ENCODE measurements at places on chromosomes 12 and 14.

DNA sequence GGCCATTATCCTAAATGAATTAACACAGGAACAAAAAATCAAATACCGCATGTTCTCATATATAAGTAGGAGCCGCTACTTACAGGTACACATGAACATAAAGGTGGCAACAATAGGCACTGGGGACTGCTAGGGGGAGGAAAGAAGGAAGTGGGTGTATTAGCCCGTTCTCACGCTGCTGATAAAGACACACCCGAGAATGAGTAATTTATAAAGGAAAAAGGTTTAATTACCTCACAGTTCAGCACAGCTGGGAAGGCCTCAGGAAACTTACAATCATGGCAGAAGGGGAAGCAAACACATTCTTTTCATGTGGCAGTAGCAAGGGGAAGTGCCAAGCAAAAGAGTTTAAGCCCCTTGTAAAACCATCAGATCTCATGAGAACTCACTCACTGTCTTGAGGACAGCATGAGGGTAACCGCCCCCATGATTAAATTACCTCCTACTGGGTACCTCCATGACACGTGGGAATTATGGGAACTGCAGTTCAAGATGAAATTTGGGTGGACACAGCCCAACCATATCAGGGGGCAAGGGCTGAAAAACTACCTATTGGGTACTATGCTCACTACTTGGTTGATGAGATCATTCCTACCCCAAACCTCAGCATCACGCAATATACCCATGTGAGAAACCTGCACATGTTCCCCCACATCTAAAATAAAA lies 16.4 kb upstream of the MIA2 start:
- no peak for DNase-seq

DNA sequence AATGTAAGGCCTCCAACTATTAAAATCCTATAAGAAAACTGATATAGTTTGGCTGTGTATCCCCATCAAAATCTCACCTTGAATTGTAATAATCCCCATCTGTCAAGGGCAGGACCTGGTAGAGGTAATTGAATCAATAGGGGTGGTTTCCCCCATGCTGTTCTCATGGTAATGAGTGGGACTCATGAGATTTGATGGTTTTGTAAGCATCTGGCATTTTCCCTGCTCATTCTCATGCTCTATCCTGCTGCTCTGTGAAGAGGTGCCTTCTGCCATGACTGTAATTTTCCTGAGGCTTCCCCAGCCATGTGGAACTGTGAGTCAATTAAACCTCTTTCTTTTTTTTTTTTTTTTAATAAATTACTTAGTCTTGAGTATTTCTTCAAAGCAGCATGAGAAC lies 31.9 kb downstream of the TSPAN19 start:
- no peak for DNase-seq

DNA sequence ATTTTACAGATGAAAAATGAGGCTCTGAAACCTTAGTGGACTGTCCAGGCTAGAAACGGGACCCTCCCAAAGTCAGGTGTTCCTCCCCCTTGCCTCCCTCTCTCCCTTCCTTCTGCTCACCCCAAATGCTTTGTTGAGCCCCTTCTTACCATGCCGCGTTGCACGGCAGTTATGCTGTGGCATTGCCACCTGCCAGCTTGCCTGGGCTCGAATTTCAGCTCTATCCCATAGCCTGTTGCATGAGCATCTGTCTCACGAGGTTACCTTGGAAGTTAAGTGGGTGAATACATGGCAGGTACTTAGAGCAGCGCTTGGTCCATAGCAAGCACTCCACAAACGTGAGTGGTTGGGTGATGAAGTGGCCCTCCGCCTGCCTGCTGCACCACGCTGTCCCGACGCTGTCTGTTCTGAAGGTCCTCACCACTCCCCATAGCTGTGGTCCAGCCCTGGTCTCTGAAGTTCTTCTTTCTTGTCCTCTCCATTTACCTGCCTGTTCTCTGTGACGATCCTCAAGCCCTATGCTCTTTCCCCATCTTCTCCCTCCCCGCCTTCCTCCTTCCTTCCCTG lies 269.9 kb downstream of the CACNA1C start:
- DNase-seq: no peak

DNA sequence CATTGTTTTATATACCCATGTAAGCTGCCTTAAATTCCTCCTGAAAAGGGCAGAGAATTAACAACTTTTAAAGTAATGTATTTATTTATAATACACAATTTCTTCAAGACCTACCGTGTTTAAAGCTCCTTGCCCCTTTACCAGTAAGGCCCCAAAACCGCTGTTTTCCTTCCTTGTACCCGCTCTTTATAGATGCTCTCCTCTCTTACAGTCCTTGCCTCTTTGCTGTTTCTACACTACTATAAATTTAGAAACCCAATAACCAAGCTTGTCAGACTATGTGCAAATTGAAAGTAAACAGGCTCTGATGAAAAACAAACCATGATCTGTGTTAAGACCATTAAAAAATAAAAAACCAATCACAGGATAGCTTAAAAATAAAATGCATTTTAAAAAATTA lies 3.9 kb downstream of the MPHOSPH9 start:
- no peak for DNase-seq

DNA sequence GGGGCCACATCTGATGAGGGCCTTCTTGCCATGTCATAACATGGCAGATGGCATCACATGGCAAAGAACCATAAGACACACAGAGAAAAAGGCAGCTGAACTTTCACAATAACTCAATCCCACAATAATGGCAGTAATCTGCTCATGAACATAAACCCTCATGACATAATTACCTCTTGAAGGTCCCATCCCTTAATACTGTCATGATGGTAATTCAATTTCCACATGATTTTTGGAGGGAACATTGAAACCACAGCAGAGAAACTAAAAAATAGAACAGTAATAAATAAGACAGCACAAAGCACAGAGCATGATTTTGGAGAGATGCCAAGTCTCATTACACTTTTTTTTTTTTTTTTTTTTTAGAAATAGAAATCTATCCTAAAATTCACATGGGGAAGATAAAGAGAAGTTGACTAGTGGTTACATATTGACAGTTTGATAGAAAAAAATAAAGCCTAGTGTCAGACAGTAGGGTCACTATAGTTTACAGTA lies 61.8 kb upstream of the ATF7IP start:
- DNase-seq: no peak

- DNase-seq: no peak
Measured at GRCh38 chr12:32211066-32211899, 104.6 kb downstream of the BICD1 start.

DNA sequence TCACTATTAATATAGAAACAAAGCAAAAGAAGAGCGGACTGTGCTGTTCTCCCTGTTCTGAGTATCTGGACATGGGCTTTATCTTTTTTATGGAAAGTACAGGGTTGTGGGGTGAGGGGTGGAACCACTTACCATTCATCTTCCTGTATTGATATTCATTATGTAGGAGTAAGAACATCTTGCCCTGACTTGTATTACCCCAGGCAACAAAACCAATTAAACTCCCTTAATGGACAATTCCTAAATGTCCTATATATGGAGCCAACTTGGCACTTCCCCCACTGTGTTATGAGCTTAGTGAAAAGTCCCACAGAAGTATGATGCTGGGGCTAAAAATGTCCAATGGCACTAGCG lies 139.9 kb upstream of the KRR1 start:
- no peak for DNase-seq

- no peak for DNase-seq
Measured at GRCh38 chr12:67916266-67916970, 72.8 kb upstream of the IFNG-AS1 start.

DNA sequence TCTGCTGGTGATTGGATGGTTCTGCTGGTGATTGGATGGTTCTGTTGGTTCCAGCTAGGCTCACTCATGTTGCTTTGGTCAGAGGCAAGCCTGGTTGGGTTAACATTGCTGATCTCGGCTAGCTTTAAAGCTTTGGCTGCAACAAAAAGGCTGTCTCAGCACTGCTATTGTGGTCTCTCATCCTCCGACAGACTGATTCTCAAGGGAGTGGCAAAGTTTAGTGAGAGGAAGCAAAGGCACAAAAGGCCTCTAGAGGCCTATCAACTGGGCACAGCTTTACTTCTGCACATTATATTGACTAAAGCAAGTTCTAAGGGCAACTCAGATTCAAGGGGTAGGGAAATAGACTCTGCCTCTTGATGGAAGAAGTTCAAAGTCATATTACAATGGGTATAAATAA lies 84.7 kb upstream of the LGR5 start:
- DNase-seq: no peak

DNA sequence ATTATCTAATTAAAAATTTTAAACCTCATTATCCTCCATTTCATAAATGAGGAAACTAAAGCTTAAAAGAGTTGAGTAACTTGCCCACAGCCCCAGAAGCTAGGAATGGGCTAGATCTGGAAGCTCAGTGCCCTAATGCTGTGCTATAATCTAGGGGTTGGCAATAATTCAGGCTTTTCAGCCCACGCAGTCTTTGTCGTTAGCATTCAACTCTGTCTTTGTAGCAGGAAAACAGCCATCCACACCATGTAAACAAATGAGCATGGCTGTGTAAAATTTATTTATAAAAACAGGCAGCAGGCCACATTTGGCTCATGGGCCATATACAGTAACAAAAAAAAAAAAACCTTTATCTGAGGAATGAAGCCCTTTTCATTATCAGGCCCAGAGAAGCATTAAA lies 92.4 kb upstream of the OVCH1 start:
- no peak for DNase-seq

- DNase-seq: no peak
Measured at GRCh38 chr12:132558042-132558856, 52.1 kb downstream of the LRCOL1 start.

DNA sequence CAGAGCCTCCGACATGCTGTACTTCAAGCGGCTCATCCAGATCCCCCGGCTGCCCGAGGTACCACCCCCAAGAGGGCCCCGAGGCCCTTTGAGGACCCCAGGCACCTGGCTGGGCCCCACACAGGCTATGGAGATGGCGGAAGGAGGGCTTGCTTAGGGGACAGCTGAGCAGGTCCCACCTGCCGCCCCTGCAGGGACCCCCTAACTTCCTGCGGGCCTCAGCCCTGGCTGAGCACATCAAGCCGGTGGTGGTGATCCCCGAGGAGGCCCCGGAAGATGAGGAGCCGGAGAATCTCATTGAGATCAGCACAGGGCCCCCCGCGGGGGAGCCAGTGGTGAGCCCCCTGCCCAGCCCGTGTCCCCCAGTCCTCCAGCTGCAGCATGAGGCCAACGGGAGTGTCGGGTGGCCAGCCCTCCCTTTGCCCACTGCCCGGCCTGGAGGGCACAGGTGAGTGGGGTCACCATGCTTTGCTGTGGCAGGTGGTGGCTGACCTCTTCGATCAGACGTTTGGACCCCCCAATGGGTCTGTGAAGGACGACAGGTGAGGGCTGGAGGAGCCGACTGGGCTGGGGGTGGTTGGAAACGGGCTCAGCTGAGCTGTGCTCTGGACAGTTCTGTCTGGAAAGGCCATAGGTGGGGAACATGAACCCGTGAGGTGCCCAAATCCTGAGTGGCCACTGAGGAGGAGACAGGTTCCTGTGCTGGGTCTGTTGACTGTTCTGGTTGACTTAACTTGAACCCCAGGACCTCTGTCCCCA lies 20.0 kb downstream of the HIP1R start:
- DNase-seq: no peak

GRCh38 chr12:15001733-15002382 lies 29.0 kb downstream of the PDE6H start:
- no peak for DNase-seq

DNA sequence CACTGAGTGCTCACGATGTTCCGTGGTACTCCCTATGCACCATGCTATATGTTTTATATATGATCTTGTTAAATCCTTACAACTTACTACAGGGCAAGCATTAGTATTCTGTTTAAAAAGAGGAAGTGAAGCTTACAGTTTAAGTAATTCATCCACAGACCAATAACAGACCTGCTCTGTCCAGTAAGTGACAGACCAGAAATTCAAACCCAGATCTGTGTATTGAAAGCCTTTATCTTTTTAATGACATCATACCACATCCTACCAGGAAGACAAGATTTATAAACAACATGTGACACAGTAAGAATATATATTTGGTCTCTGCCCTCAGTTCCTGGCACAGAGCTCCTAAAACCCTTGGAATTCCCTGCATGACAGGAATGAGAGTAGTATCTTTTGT lies 206.5 kb downstream of the STXBP6 start:
- no peak for DNase-seq

- DNase-seq: no peak
Measured at GRCh38 chr14:24847568-24848095, 202.3 kb downstream of the STXBP6 start.

- no peak for DNase-seq
Measured at GRCh38 chr12:97006585-97006984, 99.5 kb downstream of the NEDD1 start.

DNA sequence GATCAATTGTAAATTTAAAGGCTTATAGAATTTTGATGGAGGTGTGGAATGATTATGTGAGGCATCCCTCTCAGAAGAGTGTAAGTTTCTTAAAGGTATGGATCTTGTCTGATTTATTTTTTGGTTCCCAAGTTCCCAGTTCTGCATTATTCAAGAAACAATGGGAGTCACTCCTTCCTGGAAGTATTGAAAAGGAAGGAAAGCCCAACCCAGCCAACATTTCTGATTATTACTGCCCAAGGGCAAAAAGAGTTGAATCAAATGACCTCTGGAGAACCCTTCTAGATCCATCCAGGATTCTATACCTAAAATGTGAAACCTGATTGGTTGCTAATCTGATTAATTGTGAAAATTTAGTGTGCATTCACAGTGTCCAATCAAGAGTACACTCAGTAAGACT lies 166.2 kb downstream of the ANO2 start:
- no peak for DNase-seq

GRCh38 chr12:77401064-77401769 lies 335.8 kb upstream of the E2F7 start:
- no peak for DNase-seq

- no peak for DNase-seq
Measured at GRCh38 chr14:94707494-94707893, 62.4 kb downstream of the GSC start.

DNA sequence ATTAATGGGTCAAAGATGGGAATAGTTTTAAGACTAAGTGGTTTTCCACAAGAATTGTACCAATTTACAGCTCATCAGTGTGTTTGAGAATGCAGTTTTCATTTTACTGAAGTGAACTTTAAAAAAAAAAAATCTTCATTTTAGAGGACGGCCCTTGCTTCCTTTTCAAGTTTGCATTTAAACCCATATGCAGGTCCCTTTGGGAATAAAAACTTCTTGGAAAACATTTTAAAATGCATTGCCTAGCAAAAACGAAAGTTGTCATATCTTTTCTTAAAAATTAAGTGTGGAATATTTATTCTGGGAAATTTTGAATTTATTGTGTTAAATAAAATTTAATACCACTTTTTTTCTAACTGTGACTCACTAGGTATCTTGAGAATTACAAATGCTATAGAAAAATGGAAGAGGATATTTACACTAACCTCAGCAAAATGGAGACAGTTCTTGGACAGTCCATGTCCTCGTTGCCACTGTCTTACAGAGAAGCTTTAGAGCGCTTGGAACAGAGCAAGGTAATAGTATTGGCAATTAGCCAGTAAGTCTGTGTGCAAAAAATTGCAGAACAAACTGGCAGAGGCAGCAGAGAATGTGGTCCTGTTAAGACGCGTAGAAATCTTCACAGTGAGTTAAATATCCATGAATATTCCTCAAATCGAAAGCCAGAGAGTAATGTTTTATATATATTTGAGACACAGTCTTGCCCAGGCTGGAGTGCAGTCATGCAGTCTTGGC lies 209.7 kb downstream of the SYNE2 start:
- no peak for DNase-seq
